ENCODE measurements at places on chromosomes 11 and 22.

GRCh38 chr11:119567688-119568582 lies 145.0 kb upstream of the THY1 start:
- no peak for DNase-seq

DNA sequence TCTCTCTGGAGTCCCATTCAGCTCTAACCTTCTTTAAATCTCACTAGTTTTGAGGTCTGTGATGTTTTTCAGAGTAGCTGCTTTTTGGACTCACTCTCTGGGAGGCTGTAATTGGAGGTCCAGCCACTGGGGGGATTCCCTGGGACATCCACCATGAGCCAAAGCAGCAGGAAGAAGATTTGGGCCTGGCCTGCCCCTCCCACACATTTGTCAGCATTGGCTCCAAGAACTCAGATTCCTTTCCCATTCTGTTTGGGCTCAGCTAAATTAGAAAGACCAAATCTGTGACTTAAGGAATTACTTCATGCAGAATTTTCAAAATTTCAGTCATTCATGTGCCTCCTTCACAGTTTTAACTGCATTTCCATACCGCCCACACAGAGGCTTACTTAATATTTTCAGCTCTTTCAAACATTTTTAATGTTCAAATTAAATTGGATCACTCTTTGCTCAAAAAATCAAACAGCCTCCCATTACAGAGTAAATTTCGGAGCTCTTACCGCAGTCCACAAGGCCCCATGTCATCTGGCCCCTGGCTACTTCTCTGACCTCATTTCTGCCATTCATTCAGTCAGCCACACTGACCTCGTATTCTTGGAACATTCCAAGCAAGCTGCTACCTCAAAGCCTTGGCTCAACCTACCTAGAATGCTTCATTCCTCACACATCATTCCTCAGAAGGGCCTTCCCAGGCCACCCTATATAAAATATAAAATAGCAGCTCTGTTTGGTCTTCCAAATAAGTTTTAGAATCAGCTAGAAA lies 54.5 kb upstream of the RRAS2 start:
- DNase-seq, result peak; percentile 41

GRCh38 chr11:73547706-73548595 lies 50.0 kb downstream of the FAM168A start:
- DNase-seq, result no peak

GRCh38 chr11:125345421-125346178 lies 150.5 kb downstream of the FEZ1 start:
- peak; percentile 92 for DNase-seq

GRCh38 chr22:33271390-33272161 lies 213.4 kb upstream of the SYN3 start:
- DNase-seq, result peak; percentile 90

DNA sequence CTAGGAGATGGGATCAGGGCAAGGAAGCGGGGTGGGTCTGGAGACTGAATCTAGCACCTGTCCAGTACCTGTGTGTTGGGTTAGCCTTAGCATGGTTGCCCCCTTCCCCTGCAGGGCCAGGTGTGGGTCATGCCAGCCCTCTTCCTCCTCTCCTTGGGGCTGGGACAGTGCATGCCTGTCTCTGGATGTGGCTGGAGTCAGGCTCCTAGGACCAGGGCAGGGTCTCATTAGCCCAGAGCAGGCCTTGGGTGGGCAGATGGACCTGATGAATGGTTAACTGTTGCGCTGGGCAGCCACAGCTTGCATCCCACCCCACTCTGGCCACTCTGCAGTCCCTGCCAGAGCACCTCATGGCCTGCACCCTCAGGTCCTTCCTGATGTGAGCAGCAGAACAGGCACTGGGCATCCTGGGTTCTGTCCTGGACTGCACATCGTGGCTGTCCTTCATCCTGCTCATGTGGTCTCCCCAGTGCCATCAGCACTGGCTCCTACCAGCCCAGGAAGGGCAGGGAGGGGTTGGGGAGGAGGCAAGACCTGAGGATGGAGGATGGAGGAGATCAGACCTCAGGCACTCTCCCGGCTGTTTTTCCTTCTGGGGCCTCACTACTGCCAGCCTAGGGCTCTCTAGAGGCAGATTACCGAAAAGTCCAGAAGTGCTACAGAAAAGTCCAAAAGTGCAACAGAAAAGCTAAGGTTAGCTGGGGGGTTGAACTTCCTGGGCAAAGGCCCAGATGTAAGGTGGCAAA lies 12.8 kb upstream of the CHRM1 start:
- DNase-seq, result no peak

DNA sequence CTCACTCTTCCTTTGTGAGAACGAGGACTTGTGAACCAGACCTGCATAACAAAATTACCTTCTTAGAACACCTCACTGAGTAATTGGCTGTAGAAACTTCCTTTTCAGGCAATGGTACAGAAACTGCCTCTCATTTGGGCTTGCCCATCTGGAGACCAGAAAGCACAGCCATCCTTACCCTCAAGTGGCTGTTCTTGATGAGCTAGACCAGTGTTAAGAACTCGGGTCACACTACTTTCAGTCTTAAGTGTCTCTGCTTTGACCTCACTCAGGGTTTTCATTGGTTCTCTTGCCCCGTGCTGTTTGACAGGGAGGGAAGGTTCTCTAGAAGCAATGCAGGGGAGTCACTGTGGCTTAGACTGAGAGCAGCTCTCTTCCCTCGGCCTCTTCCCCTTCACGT lies 29.3 kb downstream of the NAT10 start:
- DNase-seq, result no peak

DNA sequence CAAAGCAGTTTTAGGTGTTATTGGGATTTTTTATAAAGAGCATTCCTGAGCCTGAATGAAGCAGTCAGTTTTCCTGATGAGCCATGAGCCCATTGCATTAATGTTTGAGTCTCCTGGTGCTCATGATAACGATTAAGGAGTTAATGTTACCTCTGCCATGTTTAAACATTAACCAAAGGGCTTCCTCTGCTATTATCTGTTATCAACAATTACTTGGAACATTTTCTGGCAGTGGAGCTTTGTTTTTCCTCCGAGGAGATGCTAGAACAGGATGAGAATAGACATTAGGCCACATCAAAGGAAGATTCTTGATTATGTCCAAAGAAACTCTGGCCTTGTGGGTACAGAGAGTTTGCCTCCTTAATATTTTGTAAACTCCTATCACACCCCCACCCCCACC lies 49.9 kb downstream of the ZNRF3 start:
- no peak for DNase-seq

- no peak for DNase-seq
These were observed 33.3 kb downstream of the ME3 start for GRCh38 chr11:86639137-86639536.

DNA sequence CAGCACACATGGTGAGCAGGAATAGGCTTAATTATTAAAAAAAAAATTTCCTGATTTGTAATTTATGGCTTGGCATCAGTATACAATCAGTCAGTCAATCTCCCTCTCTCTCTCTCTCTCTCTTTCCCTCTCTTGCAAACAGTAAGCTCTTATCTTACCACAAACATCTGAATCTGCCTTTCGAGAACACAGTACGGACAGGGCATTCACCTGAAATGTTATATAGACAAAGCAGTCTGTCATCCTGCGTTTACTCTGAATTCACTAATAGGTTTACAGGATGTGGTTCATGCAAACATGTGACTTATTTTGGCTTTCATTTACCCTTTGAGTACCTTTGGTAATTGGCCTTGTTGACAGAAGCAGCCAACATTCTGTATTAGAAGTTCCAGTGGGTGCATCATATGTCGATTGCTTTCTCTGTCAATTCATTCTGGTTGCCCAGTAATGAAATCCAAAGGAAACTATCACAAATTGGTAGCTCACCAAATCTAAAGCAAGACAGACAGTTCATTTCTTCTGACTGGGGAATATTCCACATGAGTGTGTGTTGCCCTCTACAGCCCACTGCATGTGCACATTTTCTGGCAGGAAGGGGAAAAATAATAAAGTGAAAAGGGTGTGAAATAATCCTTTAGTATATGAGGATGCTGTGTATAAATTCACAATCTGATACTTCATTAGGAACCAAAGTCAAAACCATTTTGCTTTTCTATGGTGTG lies 1058.2 kb downstream of the LRRC4C start:
- DNase-seq, result no peak

GRCh38 chr11:27179334-27179733 lies 138.7 kb downstream of the BBOX1 start:
- no peak for DNase-seq

- DNase-seq, result no peak
These were observed 30.6 kb downstream of the MMP13 start for GRCh38 chr11:102924851-102925380.

GRCh38 chr11:12813371-12814225 lies 139.4 kb downstream of the TEAD1 start:
- peak; percentile 41 for DNase-seq

- DNase-seq, result peak; percentile 80
These were observed 57.4 kb downstream of the IGLL1 start for GRCh38 chr22:23522623-23523251.

- DNase-seq, result no peak
These were observed 10.6 kb downstream of the KCNC1 start for GRCh38 chr11:17745023-17745772.

DNA sequence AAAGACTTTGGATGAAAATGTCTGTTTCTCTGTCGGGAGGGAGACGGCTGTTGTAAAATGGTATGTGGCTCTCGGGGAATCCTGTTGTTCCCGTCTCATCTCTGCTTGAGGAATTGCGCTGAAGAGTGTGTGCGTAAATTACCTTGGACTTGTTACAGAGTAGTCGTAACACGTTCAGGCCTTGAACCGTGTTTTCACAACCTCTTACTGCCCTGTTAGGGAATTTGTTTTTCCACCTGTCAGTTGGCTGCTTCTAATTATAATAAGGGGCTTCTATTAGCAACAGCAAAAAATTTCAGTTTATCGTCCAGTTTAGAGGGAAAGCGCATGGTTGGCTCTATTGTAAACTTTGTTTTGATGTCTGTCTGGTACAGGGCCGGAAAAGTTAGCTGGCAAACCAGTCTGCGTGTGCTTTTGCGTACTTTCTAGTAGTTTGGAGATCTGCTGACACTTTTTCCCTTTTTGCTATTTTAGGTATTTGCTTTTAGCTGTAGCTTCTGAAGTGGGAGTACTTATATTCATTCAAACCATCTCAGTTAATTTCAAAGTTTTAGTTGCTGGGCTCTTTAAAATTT lies 1.5 kb downstream of the HIPK3 start:
- DNase-seq, result no peak

DNA sequence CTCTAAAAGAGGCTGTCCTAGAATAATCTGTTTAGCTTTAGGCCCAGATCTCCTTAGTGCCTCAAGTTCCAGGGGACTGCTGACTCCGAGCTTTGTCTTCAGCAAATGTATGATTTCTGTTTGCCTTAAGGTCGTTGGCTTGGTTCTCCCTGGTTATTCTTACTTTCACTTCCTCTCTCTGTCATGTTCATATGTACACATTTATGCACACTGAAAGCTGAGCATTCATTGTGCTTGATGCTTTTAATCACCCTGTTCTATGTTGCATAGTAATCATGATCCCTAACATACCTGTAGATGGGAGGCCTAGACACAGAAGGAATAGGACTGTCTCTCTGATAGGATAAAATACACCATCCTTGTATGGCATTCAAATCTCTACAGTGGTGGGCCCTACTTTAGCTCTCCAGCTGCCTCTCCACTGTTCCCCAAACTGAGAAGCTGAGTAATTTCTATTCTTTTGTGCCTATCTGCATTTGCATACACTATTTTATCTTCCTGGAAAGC lies 7.2 kb downstream of the PPFIBP2 start:
- no peak for DNase-seq

DNA sequence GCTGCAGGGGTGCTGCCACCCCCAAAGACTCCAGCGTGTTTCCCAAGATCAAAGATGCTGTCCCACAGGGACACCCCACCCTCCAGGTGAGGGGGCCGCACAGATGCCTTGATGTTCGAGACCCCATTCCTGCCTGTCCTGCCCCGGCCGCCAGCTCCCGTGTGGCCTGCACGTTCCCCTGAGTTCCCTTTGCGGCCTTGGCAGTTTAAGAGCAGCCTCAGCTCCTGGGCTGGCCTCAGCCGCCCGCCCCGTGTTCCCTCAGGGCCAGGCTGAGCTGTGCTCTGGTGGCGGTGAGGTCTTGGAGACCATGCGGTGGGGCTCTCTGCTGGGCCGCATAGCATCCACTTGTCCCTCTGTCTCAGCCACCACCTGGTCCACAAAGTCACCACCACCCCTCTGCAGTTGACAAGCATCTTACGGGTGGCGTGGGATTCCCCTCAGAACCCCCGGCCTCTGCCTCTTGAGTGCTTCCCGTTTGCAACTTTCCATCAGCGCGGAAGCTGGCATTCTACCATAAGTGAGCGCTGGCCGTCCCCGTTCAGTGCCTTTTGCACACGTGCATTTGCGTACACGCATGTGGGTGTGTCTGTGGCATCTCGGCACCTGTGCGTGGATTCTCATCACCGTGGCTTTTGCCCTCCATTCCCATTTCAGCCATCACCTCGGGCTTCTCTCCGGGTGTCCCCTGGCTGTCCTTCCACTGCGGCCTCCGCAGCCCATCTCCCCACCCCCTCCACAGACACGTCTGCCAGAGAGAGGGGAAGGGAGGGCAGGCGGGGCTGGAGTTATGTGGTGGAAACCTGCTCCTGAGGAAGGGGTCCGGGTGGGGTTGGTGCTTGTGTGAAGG lies 35.9 kb downstream of the CTTN start:
- DNase-seq, result peak; percentile 39

DNA sequence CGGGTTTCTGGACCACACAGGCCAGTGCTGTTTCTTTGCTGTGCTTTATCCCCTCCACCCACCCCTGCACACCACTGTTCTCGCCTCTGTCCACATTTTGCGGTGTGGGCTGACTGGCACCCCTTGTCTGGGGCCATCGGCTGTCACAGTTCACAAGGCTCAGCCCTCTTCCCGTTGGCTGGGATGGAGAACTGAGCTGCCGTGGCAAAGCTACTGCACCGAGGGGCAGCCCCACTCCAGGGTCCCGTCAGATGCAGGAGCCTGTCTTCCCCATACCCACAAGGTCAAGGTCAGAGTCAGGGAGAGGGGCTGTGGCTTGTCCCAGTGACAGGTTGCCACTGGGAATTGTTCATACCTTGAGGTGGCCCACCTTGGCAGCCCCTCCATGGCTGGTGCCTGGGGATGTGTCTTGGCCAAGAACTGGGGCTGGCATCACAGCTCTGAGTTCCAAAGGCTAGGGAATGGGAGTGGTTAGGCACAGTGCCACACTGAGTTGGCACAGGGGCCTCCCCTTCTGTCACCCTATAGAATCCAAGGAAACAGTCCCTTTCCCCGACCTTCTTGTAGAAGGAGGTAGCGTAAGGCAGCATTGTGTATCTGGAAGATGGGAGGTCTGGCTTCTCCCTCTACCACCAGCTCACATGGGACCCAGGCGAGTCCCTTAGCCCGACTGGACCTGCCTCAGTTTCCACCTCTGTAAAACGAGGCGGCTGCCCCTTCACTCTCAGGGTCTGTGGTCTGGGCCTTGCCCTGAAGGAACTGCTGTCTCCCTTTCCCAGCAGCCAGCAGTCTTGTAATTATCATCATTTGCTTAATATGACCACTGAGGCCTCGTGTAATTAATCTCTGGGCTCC lies 3.4 kb downstream of the GRK2 start:
- DNase-seq, result peak; percentile 64

GRCh38 chr11:8641332-8641731 lies 41.1 kb downstream of the TRIM66 start:
- no peak for DNase-seq

- no peak for DNase-seq
These were observed 1.0 kb downstream of the SSTR3 start for GRCh38 chr22:37211075-37211865.
